CD4-positive, alpha-beta T cell treated with Interleukin-17A for 1 hour (primary cell): ENCODE measurements at places on chromosomes 5 and 9.

DNA sequence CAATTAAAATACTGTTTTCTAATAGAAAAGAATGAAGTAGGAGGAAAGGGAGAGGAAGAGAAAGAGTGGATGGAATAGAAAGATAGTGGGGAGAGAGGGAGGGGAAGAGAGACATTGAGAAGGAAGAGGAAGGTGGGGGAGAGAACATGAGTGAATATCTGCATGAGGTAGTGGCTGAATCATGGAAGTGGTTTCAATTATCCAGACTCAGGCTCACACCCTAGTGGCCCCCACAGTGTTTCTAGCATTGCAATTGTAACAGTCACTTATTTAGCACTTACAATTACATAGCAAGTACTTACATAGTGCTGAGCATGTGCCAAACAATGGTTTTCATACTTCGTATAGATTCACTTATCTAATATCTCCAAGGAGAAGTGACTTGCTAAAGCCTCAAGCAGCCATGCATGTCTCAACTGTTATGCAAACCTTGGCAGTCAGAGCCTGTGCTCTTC is 72.7 kb downstream of the CAST start:
- DNase-seq, result no peak

DNA sequence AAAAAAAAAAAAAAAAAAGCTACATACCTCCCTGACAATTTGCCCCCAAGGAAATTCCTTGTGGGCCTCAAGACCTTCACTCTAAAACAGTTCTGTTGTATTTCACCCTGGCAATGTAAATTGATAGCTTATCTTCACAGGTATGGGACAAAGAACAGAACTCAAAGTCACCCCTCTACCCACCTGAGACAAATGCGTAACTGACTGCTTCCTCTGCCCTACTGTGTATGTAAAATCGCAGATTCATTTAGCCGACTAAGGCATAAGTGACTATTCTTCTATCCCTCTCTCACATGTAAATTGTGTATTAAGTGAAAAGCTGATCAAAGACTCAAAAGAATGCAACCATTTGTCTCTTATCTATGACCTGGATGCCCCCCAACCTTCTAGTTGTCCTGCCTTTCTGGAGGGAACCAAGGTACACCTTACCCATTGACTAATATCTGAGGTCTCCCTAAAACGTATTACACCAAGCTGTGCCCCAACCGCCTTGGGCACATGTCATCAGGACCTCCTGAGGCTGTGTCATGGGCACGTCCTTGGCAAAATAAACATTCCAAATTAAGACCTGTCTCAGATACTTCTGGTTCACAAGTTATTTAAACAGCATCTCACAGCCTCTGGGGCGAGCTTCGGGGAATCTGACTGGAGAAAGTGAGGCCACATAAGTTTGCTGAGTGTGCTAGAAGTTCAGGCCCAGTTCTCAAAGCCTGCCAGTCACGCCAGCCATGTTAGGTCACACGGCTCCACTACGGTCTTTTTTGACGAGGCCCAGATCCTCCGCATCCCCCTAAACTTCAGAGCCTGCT is 954 bp downstream of the TBCA start:
- no peak for DNase-seq

DNA sequence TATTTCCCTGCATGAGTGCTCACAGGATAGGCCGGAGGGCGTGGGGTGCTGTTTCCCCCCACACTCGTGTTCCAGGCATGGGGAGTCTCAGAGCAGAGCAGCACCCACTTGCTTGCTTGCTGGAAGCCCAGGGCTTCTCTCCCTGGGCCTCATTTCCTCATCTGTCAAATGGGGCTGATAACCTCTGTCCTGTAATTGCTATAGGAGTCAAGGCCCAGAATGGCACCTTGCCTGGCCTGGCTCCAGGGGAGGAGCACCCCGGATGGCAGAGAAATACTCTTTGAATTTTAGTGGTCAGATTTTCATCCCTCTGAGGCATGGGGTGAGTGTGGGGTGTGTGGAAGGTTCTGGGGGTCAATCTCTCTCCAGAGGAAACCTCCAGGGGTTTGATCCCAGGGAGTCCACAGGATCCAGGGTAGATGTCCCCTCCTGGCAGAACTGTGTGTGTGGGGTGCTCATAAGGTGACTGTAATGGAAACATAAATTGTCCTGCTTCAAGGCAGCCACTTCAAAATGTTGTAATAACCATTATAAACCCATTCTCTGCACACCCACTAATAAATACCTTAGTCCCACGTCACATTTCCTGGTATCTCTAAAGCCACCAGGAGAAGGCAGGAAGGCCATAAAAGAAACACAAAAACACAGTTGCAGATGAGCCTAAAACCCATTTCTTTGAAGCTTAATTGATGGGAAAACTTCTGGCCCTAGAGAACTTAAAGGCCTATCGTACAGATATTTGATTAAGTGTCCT is 272.2 kb downstream of the FSTL4 start:
- no peak for DNase-seq

DNA sequence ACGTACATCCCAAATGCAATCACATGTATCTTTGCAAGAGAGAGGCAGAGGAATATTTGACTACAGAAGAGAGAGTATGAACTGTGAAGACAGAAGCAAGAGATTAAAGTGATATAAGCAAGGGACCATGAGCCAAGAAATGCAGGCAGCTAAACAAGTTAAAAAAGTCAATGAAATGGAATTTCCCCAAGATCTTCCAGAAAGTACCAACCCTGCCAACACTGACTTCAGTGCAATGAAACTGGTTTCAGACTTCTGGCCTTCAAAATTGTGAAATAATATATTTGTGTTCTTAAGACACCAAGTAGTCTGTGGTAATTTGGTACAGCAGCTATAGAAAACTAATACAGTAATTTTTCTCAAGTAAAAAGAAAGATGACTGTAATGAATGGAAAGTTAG is 20.9 kb downstream of the FOXI1 start:
- DNase-seq, result no peak

DNA sequence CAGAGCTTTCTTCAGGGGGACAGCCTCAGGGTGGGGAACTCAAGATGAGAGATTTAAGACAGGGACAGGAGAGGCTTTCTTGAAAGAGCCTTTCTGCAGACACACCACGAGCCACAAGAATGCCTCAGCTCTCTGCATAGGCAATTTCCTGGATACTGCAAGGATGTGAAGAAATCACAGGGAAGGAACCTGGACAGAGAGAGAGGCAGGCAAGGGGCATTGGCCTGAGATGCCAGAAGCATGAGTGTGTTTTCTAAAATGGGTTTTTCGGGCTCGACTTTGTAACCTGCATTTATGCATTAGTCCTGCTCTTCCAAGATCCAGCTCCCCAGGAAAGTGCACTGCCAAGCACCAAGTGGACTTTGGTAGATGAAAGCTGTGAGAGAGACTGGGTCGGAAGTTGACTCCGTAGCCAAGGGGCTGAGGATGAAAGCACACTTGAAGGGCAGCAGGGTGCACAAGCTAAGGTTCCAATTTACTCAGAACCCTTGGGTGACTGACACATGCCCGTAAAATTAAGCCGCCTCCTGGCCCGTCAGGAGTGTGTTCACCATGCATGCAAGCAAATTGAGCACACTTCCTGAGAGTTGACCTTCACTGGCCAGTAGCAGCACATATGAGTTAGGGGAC is 90.9 kb downstream of the CFAP90 start:
- DNase-seq, result no peak

- no peak for DNase-seq
Measured at GRCh38 chr9:107914151-107914550, 424.6 kb upstream of the KLF4 start.

DNA sequence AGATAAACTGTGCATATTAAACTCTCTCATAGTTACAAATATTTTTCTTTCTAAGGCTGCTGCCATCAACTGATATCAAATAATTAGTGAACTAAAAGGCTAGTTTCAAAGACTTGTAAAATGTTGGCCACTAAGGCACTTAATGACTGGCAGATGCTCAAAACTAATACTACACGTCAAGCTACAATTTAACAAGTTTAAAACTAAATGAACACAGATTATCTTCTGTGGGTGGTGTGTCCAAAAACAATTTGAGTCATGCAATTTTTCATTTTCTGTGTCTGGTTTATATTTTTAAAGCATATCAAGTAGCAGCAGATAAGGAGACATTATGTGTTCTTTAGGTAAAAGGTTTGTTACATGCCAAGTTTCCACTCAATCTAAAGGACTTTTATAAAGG is 665.1 kb downstream of the EFNA5 start:
- DNase-seq, result no peak

GRCh38 chr5:31854181-31855133 is 215.5 kb downstream of the PDZD2 start:
- no peak for DNase-seq

- DNase-seq, result no peak
Measured at GRCh38 chr9:15220658-15221318, 86.2 kb downstream of the TTC39B start.

GRCh38 chr9:133538176-133538575 is 3.7 kb downstream of the ADAMTSL2 start:
- DNase-seq, result no peak

- peak; percentile 73 for DNase-seq
Measured at GRCh38 chr5:169637085-169637548, at the start of gene DOCK2. Gene DOCK2, plus strand, starts transcription at chr5:169637275. Its CDS starts 52 bp downstream, at chr5:169637327.

DNA sequence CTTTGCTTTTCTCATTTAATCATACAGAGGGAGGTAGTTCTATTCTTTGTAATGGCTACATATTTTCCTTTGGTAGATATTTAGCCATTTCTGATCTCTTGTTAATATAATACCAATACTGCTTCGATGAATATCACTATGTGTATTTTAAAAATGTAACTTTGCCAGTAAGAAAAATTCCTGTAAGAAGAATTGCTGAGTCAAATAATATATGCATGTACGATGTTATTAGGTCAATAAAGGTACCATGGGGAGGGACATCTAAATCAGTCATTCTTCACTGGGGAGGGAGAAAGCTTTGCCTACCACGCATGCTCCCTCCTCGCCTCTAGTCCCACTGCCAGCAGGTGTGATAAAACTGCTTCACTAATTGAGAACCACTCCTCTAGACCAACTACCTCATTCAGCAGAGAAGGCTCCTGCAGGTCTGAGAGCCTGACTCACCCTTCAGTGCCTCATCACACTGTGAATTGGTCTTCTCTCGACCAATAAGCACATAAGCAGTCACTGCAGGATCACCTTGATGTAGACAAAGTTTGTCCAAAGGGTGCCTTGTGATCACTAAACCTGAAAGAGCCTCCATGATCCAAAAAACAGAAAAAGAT is 56.1 kb upstream of the TBCA start:
- no peak for DNase-seq

GRCh38 chr5:74294231-74294705 is 346.3 kb downstream of the ENC1 start:
- no peak for DNase-seq

DNA sequence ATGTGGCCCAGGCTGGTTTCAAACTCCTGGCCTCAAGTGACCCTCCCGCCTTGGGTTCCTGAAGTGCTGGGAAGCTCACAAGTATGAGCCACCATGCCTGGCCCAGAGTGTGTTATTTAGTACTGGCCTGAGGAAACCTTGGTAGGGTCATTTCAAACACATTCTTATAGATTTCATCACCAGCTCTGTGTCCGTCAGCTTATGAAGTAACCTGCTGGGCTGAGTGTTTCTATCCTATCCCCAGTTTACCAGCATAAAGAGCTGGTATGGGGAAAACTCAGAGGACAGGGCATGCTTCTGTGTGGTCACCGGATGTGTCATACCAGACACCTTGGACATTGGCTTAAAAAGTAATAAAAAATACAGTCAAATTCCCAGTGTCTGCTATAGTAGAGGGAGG is 45.3 kb downstream of the PTPN3 start:
- DNase-seq, result no peak

DNA sequence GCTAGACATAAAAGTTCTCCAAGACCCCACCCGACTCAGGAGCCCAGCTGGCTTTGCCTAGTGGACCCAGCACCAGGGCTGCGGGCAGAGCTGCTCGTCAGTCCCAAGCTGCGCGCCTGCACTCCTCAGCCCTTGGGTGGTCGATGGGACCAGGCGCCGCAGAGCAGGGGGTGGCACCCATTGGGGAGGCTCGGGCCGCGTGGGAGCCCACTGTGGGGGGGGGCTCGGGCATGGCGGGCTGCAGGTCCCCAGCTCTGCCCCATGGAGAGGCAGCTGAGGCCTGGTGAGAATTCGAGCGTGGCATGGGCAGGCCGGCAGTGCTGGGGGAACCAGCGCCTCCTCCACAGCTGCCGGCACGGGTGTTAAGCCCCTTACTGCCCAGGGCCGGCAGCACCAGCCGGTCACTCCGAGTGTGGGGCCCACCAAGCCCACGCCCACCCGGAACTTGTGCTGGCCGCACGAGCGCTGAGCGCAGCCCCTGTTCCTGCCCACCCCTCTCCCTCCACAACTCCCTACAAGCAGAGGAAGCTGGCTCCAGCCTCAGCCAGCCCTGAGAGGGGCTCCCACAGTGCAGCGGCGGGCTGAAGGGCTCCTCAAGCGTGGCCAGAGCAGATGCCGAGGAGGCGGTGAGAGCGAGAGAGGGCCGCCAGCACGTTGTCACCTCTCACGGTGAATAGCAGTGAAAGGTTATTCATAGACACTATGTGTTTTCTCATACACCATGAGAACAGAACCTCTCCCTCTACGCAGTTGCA is 54.9 kb downstream of the RAPGEF6 start:
- DNase-seq, result no peak

DNA sequence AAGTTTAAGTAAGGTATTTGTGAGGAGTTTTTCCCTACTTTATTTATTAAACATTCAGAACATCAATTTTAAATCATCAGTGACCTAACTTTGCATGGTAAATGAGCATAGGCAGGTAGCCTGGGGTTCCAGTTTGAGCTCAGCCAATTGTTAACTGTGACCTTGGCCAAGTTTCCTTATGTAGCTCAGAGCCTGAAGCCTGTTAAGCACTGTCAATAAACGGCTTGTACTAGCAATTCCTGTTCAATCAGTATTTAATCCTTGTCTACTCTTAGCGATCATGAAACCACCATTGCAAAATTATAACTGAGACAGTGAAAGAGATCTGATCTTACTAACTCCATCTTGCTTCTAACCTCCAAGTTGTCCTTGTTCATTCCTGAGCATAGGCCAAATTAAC is 4.7 kb upstream of the SOWAHA start:
- no peak for DNase-seq

GRCh38 chr9:127142291-127142690 is 19.9 kb upstream of the ANGPTL2 start:
- DNase-seq, result no peak

GRCh38 chr9:93678199-93679019 is 102.0 kb downstream of the PHF2 start:
- no peak for DNase-seq

DNA sequence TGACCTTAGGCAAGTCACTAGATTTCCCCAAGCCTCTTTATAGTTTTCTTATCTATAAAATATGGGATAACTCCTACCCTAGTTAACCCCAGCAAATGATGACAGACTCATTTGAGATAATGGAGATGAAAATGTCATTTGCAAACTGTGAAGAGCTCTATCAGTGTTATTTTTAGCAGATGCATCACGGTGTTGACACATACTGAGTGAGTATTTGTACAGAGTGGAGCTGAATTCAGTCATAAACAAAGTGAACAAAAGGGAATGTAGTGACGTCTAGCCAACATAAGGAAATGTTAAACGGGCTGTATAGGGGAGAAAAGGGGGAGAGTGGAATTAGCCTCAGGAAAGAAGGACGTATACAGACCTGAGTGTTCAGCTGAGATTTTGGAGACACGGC is 75.9 kb downstream of the NMUR2 start:
- no peak for DNase-seq

GRCh38 chr5:54986269-54986654 is 869 bp upstream of the ESM1 start:
- no peak for DNase-seq

- DNase-seq, result no peak
Measured at GRCh38 chr5:62473209-62473608, 60.6 kb downstream of the IPO11 start.
